ENCODE measurements at places on chromosomes 13 and 19.

GRCh38 chr19:46678110-46678732 lies 17.2 kb upstream of the DACT3 start:
- peak; percentile 33 for DNase-seq

GRCh38 chr19:34953092-34953491 lies 10.9 kb downstream of the ZNF792 start:
- DNase-seq = no peak

DNA sequence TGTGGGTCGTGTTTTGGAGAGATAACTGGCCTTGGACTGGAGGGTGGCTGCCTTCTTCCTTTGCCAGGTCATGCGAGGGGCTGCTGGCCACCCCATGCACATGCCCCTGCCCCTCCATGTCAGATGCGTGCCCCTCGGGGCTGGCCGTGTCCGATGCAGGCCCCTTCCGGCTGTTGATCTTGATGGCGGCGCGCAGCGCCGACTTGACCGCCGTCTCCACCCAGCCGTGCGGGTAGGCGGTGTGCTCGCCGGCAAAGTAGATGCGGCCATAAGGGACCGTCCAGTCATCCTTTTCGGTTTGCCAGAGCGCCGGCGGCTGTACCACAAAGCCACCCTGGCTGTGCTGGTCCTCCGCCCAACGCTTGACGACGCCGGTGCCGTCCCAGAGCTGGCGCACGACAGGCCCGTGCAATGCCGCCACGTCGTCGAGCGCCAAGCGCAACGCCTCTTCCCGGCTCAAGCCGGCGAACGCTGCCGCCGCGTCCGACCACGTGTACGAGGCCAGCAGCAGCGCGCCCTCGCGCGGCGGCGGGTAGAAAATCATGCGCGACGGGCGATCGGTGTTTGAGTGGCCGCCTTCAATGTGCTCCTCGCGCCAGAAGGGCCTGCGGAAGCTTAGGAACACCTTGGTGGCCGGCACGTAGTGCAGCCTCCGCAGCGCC lies 6.9 kb downstream of the IL4I1 start:
- DNase-seq = peak; percentile 61

DNA sequence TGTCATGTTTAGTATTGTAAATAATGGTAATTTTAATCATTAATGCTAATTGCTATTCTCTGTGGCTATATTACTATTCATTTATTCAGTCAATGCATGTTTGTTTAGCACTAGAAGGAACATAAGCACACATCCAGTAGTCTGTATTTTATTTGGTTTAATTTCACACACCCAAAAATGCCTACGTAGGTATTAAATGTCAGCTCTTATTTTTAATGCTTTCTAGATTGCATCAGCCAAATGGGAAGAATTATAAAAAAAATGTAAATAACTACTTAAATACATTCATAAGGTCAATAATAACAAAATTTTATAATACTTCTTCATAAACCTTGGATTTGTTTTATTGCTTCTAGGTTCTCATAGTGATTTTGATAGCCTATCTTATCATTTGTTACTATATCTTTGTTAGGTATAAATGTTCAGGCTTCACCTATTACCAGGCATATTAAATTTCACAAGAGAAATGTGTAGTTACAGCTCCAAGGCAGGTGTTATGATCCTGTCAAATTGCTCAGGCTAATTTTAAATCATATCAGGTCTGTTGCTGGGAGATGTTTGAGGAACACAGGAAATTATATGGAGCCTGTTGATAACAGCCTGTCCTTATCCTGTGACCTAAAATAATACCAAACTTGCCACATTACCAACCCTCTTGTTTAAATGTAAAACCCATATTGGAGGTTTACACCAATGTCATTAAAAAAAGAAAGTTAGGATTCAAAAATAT lies 34.4 kb downstream of the ITGBL1 start:
- DNase-seq = no peak

- no peak for DNase-seq
Observed at GRCh38 chr13:113926951-113927660, 46.8 kb downstream of the C13orf46 start.

DNA sequence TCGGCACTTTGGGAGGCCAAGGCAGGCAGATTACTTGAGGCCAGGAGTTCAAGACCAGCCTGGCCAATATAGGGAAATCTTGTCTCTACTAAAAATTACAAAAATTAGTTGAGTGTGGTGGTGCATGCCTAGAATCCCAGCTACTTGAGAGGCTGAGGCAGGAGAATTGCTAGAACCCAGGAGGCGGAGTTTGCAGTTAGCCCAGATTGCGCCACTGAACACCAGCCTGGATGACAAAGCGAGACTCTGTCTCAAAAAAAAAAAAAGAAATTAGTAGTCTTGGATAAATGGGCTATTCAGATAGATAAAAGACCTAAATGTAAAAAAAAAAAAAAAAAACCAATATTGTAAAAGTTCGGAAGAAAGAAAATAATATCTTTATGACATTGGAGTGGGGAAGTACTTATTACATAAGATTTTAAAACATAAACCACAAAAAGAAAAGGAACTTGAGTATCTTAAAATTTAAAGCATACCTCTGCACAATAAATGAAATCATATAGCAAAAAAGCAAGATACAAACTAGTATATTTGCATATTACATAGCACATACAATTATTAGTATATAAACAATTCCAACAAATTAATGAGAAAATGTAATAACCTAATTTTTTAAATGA lies 26.7 kb upstream of the RNASEH2B start:
- DNase-seq = no peak

DNA sequence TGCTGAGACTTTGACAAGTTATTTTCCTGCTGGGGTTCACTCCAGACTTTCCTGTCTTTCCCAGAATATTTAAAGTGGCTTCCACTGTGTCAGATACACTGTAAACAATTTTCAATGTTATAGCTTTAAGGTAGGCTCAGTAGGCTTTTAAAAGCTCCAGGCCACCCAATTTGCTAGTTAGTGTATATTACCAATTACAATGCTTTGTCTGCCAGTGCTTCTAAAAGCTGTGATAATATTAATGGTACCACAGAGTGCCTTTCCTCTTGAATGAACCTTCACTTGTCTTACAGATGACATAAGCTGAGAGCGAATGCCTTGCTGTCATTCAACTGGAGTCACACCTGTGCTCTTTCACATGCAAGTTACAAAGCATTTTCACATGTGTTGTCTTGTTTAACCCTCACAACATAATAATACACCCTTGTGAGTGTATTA lies 239.7 kb upstream of the HTR2A start:
- no peak for DNase-seq
